Activated CD4-positive, alpha-beta T cell treated with anti-CD3 and anti-CD28 coated beads, Interleukin-2, amount 50 U/mL, for 4 hours (primary cell): ENCODE measurements at places on chromosomes 11 and 22.

DNA sequence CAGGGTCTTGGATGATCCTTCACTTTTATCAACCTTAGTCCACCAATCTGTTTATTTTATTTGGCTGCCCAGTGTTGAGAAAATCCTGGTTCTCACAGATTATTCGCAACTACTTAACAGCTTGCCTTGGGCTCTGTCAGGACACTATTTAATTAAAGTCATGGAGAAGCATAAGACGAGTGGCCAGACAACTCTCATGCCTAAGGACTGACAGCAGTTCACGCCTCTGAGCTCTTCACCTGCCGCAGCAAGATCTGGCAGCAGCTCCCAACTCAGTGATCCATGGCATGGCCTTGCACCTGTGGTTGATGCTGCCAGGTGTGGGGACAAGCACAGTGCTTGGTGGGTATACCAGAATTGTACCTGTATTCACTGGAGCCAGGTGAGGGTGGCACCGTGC, 37.8 kb downstream of the HIRA start:
- DNase-seq = no peak

DNA sequence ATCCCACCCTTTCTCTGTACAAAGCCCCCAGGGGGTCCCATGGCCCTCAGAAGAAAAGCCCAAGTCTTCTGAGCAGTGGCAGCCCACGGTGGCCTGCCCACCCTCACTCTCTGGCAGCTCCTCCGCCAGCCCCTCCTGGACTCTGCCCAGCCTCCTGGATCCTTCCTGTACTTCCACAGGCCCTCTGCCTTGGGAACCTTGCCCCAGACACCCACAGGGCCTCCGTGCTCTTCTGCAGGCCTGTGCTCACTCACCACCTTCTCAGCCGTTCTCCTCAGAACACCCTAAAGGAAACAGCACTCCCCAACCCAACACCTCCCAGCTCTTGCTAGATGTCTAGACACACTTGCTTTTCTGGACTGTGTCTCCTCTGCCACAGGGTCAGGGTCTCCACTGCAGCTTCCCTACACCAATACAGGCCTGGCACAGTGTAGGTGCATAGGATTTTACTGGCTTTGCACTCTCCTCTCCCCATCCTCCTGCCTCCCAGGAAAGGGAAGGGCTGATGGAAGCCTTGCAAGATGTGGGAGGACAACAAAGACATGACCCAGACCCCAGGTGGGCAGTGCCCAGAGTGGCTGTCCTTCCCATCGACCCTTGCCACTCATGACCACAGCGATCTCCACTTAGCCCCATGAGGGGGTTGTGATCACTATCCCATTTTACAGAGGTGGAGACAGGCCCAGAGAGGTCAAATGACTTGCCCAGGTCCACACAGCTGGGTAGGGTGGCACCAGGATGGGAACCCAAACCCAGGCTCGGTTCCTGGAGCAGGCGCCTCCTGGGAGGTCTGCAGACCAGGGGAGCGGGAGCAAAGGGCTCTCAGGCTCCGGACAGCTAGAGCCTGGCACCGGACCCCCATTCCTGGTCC, 2.0 kb downstream of the SCARF2 start:
- no peak for DNase-seq

- no peak for DNase-seq
Observed at GRCh38 chr11:103547691-103548090, 438.5 kb downstream of the DYNC2H1 start.

DNA sequence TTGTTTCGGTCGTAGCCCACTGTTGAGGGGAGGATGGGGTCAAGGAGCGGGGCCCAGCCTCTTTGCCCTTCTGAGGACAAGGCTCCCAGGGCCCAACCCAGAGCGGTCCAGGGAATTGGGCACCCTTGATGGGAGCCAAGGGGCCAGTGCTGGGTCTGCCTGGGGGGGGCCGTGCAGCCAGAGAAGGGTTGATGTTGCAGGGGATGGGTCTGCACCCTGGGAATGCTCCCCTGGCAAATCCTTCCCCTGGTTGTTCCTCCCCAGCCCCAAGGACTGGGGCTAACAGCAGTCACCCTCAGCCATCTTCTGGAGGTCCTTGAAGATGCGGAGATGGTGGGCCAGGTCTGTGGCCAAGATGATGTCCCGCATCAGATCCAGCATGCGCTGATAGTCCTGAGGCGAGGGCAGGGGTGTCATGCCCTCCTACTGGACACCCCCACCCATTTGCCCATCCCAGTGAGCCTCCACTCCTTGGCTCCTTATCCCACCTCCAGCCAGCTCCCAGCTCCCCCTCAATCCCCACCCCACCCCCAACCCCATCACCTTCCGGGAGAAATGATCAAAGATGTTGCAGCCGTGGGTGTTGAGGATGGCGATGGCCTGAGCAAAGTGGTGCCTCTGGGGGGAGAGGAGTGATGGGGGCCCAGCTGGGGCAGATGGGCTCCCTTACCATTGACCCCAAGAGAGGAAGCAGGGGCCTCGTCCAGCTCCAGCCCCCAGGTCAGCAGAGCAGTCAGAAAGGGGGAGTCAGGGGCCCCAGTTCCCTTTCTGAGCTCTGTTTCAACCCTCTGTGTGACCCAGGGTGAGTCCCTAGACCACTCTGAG, 95.0 kb downstream of the PDE2A start:
- no peak for DNase-seq

DNA sequence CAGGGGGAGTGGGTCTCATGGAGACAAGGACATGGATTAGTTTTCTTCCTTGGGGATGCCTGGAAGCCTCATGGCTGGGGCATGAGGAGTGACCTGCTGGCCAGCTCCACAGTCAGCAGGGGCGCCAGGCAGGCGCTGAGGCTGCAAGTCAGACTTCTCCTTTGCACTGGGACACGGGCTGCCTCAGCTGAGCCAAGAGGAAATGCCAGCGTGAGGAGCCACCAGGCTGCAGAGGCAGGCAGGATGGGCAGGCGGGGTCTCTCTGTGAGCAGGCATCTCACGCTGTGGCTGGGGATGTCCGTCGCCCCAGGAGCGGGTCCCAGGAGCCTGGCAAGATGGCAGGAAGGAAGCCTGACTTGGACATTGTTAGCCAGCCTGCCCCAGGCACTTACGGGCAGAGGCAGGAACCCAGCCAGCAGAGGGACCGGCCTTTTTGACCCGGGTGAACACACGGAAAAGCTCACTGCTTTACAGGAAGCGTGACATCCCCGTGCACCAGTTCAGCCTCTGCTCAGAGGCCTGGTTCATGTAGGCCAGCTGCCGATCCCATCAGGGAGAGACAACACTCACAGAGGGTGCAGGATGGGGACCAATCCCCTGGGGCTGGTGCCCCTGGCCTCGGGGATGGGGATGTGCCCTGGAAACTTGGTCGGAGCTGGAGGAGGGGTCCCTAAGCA, 10.2 kb downstream of the GNB1L start:
- no peak for DNase-seq

DNA sequence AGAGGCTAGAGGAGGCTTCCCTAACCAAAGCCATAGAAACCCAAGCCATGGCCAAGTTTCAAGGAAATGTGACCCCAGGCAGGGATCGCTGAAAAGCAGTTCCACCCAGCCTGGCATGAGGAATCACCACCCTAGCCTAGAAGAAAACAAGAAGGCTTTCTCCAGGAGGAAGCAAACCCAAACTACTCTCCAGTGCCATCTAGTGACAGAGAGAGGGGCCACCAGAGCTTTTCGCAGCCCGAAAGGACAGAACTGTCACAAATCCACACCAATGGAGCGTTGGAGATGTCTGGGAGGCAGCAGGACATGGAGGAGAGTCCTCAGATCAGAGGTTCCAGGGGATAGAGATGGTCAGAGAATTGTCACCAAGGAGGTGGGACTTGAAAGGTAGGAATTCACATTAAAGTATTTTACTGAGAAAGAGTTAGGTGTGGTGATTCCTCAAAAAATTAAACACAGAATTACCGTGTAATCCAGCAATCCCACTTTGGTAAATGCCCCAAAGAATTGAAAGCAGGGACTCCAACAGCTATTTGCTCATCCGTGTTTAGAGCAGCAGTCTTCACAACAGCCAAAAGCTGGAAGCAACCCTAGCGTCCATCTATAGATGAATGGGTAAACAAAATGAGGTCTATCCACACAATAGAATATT, 67.3 kb upstream of the NUP50 start:
- DNase-seq = peak; percentile 37

DNA sequence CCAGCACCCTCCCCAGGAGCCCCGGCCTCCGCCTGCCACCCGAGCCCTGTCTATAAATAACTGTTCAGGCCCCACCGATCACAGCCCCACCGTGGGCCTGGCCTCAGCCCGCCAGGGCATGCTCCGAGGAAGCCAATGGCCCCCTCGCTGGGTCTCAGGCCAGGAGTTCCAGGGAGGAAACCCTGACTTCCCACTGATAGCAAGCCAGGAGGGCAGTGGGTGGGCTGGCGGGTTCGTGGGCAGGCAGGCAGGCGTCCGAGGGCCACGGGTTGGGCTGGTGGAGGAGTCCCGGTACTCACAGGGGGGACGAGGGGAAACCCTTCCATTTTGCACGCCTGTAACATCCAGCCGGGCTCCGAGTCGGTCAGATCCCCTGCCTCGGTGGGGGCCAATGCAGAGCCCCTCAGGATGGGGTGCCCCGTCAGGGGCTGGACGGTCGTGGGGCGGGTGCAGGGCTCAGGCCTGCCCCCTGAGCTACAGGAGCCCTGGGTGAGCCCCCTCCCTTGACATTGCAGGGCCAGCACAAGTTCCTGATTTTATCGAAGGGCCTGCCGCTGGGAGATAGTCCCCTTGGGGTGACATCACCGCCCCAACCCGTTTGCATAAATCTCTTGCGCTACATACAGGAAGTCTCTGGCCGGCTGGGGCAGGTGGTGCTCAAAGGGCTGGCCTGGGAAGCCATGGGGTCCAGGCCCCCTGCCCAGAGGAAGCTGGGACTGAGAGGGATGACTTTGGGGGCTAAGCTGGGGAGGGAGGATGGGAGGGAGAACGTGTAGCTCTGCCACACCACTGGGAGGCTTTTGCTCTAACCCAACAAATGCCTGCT, at the start of gene SPI1:
SPI1 (minus strand) TSS at position 538 of the 826 bp plus-strand sequence; CDS start at position 344, 194 bp downstream.
- no peak for DNase-seq

DNA sequence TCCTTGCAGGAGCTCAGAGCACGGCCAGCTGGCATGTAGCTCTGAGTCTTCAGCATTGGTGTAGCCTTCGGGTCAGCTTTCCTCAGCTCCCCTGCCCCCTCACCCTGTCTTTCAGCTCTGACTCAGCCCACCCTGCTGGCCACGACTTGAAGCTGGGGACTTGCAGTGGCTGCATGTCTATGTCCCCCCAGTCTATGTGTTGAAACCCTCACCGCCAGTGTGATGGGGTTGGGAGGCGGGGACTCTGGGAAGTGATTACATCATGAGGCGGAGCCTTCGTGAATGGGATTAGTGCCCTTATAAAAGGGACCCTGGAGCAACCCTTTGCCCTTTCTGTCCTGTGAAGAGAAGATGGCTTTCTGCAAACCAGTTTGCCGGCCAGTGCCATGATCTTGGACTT, 111.1 kb downstream of the CTTN start:
- no peak for DNase-seq

GRCh38 chr11:10669258-10670033, 24.1 kb downstream of the IRAG1 start:
- DNase-seq = no peak

- DNase-seq = no peak
Observed at GRCh38 chr11:95148938-95149337, 59.3 kb downstream of the ENDOD1 start.

DNA sequence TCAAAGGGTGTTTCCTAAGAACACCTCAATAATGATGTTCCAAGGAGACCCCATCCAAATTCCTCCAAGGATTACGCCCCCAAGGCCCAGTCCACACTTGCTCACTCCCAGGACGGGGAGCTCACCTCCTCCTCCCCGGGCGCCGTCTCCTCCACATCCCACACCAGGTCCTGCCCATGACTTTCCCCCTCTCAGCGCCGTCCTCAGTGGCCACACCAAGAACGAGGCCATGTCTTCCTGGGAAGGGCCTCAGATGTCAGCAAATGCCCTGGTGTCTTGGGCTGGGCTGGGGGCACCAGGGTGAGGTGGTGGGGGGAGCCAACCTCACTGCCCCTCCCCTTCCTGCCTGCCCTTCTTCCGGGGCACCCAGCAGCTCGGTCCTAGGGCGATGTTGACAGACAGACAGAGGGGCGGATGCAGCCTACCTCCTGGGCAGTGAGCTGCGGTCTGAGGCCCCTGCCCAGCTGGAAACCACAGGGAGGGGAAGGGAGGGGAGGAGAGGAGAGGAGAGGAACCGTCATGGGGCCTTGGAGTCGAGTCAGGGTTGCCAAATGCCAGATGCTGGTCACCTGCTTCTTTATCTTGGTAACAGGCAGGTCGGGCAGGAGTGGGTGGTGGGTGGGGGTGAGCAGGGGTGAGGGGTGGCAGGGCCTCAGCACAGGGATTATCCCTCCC, at the start of the genes C11orf21 and TSPAN32:
C11orf21 (minus strand) TSS at position 288 of the 675 bp plus-strand sequence; CDS start at position 178, 110 bp downstream.
TSPAN32 (plus strand) TSS at position 383 of the 675 bp plus-strand sequence; CDS start at position 520, 137 bp downstream.
- DNase-seq = peak; percentile 28

- DNase-seq = no peak
Observed at GRCh38 chr11:35746356-35747153, 84.0 kb downstream of the TRIM44 start.

GRCh38 chr11:44305470-44306051, 4.4 kb downstream of the ALX4 start:
- peak; percentile 21 for DNase-seq

- DNase-seq = no peak
Observed at GRCh38 chr11:27423125-27423524, 49.5 kb downstream of the LGR4 start.

- DNase-seq = no peak
Observed at GRCh38 chr22:40314041-40314440, 32.3 kb upstream of the ADSL start.

DNA sequence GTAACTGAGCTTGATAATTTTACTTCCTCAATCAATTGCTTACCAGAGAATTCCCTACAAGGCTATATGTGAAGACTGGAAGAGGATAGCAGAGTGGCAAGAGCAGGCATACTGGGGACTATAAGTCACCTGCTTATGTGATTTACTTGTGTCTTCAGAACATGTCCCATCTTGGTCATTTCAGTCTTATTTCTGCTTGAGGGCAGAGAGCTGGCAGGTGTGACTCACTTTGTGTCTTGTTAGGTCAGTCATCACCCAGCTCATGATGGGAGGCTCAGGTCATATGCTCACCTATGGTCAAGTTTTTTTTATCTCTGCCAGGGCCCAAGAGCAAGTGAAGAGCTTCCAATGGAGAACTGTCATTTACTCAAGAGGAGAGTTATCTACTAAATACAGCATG, 6.2 kb downstream of the SRSF8 start:
- DNase-seq = no peak

- no peak for DNase-seq
Observed at GRCh38 chr22:19940536-19941364, 822 bp upstream of the COMT start.

DNA sequence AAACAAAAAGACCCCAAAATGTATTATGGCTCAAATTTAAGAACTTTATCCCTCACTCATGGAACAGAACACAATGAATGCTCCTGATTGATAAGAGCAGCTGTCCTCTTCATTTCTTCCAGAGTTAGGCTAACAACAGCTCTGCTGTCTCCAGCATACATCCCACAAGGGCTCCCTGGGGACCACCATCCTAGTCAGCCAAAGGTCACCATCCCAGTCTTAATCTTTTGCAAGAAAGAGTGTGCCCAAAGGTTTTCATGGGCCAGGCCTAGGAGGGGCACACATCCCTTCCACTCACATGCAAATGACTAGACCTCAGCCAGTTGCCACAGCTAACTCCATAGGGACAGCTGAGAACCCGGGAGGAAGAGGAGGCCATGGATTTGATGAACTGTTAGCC, 555.3 kb downstream of the BUD13 start:
- DNase-seq = no peak

GRCh38 chr22:50046481-50047245, 11.4 kb downstream of the TTLL8 start:
- DNase-seq = no peak
